Fibroblast of the aortic adventitia (primary cell): ENCODE measurements at places on chromosomes 2 and 18.

DNA sequence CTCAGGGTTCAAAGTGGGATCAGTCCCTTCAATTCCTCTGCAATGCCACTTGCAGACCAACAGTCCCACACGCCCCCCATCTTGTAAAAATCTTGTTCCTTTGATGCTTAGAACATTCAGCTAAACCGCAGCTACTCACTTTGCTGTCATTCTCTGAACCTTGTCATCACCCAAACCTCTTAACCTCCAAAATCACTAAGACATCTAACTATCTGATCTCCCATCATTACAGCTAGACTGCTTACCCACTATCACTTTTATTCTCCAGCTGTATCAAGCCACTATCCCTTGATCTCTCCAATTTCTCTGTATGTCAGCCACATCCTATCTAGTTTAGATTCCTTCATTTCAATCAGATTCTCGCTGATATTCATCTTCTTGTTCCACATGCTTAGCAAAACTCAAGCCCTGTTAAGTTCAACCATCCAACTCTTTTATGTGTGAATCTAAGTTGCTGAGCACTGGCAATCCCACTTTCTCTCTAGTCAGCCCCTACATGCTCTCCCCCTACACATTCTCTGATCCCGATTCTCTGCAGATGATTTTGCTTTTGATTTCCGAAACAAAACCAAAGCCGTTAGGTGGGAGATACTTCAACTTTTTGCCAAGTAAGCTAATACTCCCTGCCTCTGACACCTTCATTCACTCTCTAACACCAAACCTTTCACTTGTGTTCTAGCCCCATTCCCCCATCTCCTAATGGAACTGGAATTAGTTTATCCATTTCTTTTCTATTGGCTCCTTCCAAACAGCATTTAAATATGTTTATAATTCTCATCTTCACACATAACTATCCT lies 4.6 kb downstream of the GTF3C2 start:
- DNase-seq: no peak

DNA sequence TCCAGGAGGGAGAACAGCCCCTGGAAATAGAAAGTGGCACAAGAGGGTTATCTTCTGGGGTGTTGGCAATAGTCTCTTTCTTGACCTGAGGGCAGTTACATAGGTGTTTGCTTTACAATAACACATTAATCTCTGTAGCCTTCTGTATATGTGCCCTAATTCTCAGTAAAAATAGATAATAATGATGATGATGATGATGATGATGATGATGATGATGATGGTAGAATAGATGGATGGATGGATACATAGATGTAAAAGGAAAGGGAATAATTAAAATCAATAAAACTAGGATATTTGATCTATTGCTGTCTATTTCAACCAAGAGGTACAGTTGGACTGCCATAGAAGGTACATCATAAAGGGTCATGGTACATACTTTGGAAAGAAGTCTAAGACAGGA lies 177.7 kb upstream of the VWC2L start:
- no peak for DNase-seq

DNA sequence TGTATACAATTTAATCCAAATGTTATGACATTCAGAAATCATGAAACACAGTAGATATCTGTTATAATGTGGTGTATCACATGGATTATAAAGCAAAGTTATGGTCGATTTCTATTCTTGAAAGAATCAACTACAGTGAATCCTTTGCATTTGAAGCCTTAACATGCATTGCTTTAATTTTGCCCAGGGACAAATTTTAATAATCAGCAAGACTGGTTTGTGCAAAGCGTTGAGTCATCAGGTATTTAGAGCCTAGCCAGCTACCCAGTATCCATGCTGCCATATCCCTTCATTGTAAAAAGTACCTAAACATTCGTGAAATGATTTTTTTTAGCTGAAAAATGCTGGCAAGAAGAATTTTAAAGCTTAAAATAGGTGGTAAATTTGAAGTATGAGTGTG lies 8.9 kb upstream of the SPDYA start:
- DNase-seq: peak; percentile 49

GRCh38 chr2:120438301-120439066 lies 92.5 kb downstream of the INHBB start:
- DNase-seq: no peak

- peak; percentile 44 for DNase-seq
Measured at GRCh38 chr2:186274936-186275575, 211.0 kb upstream of the ZC3H15 start.

GRCh38 chr2:8626572-8626971 lies 55.3 kb upstream of the ID2 start:
- DNase-seq: no peak
